ENCODE measurements at places on chromosomes 16 and 17.

GRCh38 chr17:17408236-17408794 is 68.5 kb upstream of the MED9 start:
- peak; percentile 73 for DNase-seq

DNA sequence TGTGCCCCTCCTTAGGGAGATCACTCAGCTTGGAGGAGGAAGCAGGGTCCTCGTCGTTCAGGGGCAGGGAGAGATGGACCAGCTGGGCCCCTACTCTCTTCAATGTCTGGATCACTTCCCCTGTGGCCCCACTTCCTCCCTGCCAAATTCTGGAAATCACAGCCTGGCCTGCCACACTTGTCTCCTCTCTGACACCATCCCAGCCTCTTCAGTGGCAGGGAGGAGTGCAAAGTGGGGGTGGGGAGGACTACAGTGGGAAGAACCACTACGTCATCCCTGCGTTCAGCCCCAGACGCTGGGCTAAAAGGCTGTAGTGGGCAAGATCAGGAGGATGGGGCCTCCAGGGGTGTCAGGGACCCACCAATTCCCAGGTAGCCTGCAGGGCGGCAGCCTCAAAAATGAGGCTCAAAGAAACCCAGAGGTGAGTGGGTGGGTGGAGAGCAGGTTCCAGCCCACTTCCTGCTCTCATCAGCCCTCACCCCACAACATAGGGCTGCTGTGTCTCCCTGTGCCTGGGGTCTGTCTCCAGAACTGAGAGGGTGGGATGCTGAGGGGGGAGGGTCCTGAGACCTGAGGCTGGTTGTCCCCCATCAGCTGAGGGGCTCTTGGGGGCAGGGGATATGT is 25.0 kb upstream of the TAC4 start:
- no peak for DNase-seq

- peak; percentile 11 for DNase-seq
Observed at GRCh38 chr17:70365091-70365583, 195.8 kb downstream of the KCNJ2 start.

GRCh38 chr16:11748404-11749254 is 6.0 kb upstream of the TXNDC11 start:
- no peak for DNase-seq

- no peak for DNase-seq
Observed at GRCh38 chr17:71550675-71551074, 570.1 kb upstream of the SOX9 start.

GRCh38 chr17:38870259-38871165 is 654 bp downstream of the LASP1 start:
- DNase-seq = peak; percentile 90

- DNase-seq = no peak
Observed at GRCh38 chr17:19457830-19458271, 46.8 kb downstream of the RNF112 start.

DNA sequence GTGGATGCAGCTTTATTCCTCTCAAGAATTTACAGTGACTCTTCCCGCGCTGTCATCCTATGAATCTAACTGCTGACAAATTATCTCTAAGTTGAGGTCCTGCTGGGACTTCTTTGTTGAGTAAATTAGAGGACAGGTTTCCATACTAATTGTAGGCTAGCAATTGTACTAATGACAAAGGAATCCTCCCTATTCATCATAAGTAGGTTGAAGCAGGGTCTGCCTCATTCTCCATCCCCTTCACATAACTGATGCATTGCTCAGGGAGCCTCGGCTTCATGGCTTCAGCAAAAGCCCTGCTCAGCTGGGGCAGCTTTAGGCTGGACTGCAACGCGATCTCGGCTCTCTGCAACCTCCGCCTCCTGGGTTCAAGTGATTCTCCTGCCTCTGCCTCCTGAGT is 83.1 kb upstream of the IRX6 start:
- no peak for DNase-seq

DNA sequence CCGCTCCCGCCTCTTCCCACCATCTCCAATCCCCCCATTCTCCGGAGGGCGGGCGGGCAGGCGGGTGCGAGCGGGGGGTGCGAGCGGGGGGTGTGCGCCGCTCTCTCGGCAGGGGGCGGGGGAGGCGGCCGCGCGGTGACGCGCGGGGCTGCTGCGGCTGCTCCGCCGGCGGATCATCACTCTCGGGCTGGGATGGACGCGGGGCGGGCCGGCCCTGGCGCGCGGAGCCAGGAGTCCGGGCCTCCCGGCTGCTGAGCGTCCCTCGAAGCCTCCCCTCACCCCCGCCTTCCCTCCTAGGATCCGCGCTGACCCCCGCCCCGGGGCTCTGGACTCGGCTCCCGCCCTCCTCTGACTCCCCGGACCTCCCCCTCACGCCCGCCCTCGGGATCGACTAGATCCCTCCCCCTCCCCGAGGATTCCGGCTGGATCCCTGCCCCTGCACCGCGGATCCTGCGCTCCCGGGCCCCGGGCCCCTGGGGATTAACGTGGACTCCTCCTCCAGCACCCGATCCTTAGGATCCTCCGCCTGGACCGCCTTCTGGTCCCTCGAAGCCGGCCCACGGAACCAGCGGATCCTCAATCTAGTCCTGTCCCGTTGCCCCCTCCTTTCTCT is 946 bp upstream of the TMEM256 start:
- no peak for DNase-seq

DNA sequence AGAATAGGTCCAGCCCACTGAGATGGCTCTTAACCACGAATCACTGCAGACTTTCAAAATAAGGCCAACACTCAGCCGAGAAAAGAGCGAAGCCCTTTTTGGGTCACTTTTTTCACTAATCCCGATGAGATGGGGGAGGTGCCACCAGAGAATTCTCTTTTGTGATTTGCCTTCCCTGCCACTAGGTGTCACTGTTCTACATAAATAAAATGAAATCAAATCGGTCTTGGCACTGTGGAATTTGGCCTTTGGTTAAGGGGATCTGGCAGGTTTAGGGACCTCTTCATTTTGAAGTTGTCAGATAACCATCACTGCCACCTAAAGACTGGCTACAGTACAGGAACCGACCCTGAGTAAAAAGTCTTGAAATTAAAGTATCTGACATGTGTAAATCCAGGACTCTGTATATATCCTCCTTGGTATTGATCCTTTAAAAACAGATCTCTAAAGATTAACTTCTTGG is 147.0 kb downstream of the HS3ST4 start:
- peak; percentile 72 for DNase-seq

DNA sequence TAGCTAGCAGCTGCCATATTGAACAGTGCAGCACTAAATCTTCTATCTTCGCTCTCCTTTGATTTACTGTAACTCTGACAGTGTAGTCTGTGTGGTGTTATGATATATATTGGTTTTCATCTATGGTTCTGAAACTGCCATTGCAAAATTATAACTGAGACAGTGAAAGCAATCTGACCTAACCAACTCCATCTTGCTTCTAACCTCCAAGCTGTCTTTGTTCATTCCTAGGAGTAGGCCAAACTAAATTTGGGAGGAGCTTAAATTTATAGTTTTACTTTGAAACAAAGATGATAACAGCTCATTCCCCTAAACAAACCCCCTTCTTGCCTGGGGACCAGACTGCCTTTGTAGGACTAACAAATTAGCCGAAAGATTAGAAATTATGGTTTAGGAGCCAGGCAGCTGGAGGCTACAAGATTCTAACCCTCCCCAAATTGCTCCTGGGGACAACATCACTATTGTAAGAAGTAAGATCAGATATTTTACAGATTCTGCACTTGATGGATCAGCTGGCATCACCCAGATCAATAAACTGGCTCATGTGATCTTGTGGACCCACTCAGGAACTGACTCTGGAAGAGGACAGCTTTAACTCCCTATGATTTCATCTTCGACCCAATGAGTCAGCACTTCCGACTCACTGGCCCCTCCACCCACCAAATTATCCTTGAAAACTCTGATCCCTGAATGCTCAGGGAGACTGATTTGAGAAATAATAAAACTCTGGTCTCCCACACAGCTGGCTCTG is 47.0 kb upstream of the FBXO47 start:
- no peak for DNase-seq

DNA sequence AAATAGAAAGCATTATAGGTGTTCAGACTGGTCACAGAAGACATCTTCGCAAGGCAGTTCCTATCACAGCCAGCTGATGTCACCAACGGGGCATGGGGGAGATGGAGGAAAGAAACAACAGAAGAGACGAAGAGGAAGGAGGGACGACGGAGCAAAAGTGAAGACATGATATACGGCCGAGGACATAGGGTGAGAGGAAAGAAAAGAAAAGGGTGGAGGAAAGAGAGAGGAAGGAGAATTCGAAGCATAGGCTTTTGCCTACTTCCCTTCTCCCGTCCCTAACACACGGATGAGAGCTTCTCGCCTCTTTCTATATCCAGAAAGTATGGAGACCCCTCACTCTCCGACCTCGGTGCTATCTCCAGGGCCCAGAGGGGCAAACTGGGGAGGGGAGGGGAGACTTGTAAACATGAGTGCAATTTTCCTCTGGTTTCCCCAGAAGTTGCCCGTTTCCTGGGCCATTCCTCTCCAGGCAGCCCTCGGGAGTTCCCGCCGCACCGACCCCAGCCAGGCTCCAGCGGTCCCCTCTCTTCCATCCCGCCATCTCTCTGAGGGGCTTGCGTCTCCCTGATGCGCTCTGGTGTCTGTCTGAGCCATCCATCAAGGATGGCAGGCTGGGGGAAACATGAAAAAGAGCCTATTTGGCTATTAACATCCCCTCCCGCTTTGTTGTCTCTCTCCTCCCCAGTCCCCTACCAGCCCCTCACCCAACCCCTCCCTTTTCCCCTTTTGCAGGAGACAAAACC is 26.0 kb downstream of the COPZ2 start:
- DNase-seq = peak; percentile 82

GRCh38 chr16:75745823-75746222 is 19.5 kb upstream of the CPHXL start:
- no peak for DNase-seq

GRCh38 chr17:34366010-34366409 is 3.0 kb upstream of the CCL1 start:
- DNase-seq = peak; percentile 62

Data from hematopoietic multipotent progenitor cell treated with erythropoietin and hydrocortisone succinate and interleukin-3 and kit ligand, for 6 days (in vitro differentiated cells).